Smooth muscle cell of the brain vasculature (primary cell): ENCODE measurements at places on chromosomes 6 and 20.

- no peak for DNase-seq
These were observed 118.4 kb upstream of the AKIRIN2 start for GRCh38 chr6:87820343-87820984.

DNA sequence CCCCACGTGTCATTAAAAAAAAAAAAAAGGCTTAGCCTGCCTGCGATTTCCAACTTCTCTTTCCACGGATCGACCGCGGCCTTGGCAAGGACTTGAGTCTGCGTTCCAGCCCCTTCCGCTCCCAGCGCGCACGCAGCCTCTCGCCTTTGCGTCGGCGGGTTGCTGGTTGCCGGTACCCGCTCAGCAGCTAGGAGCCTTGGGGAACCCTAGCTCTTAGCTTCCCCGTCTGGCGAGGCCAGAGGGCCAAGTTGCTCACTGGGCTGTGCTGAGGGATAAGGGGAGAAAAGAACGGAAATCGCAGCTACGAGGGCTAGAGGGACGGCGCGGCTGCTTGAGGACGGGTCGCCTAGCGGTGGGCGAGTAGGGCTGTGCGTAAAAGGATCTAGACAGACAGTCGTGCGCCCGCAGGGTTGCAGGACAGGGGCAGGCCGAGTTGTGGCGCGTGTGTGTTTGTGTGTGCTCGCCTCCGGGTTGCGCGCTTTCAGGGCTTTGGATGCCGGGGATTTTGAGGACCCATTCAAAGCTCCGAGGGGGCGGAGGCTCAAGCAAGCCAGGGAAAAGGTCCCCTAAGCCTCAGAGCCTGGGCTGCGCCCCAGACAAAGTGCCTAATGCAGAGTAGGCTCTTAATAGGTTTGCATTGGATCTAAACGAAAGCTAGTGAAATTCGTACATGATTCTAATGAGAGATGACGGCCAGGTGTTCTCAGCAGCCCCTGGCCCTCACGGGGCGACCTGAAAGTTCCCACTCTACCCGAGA, 40.5 kb upstream of the OSTM1 start:
- DNase-seq: no peak

- DNase-seq: no peak
These were observed 119.5 kb upstream of the TCF21 start for GRCh38 chr6:133769463-133769862.

DNA sequence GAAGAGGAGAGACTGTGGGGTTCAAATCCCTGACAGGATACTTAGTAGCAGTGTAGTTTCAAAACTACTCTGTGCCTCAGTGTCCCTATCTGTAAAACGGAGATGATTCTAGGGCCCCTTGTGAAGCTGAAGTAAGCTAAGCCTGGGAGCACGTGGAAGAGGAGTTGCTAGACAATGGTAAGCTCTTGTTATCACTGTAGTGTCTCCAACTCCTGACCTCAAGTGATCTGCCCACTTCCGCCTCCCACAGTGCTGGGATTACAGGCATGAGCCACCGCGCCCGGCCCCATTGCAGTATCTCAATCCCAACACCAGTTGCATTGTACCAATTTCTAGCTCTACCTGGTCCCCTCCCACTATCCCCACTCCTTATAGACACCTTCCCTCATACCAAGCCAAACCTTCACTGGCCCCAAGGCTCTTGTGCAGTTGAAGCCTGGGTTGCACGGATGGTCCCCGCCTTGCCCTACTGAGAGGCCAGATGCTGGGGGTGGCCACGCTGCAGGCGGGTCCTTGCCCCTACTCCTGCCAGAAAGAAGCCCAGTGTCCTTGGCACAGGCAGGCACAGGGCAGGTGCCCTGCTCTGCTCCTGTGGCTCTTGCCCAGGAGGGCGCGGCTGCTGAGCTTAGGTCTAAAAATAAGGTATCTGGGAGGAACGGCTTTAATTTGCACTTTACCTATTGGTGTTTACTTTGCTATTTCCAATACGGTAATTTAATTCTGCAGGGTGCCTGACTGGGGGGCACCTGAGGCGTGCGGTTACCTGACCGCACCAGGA, 118.1 kb downstream of the VEGFA start:
- DNase-seq: no peak

- DNase-seq: no peak
These were observed 23.8 kb downstream of the TAF11 start for GRCh38 chr6:34864007-34864406.
